ENCODE measurements at places on chromosomes 6 and 20.
A peak's percentile ranks its signal among the peaks of the same experiment; 100 is the strongest.

- DNase-seq, result no peak
These were observed 15.2 kb downstream of the RSPH4A start for GRCh38 chr6:116631379-116631990.

DNA sequence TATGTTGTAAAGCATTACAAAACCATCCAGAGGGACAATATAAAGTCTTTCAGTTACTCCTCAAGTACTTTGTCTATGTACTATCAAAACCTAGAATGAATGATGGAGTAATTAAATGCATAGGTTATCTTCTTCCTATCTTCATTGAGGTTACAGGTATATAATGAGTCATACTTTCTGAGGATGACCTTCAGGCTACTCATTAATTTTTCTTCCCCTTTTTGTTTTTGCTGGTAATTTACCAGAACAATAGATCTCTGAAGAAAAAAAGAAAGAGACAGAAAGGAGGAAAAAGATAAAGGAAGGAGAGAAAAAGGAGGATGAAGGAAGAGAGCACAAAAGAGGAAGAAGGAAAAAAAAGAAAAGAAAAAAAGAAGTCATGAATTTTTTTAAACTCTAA lies 398.4 kb downstream of the TBC1D32 start:
- DNase-seq, result no peak

DNA sequence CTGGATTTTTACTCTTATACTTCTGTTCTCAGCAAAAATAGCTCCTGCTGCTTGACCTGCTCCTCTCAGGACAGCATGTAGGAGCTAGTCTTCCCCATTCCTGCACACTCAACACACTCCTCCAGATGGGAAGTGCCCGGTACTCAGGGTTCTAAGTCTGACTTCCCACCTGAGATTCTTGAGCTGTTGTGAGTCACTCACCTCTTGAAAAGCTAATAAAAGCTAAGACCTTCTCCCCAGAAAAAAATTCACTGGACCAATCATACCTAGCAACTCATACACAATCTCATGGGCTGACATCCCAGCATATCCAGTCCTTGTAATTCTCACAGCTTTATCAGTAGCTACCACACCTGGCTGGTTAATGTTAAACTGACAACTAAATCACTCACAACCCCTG lies 53.5 kb downstream of the TRPC4AP start:
- no peak for DNase-seq

- DNase-seq, result no peak
These were observed 90.1 kb upstream of the EDN1 start for GRCh38 chr6:12200015-12200564.

DNA sequence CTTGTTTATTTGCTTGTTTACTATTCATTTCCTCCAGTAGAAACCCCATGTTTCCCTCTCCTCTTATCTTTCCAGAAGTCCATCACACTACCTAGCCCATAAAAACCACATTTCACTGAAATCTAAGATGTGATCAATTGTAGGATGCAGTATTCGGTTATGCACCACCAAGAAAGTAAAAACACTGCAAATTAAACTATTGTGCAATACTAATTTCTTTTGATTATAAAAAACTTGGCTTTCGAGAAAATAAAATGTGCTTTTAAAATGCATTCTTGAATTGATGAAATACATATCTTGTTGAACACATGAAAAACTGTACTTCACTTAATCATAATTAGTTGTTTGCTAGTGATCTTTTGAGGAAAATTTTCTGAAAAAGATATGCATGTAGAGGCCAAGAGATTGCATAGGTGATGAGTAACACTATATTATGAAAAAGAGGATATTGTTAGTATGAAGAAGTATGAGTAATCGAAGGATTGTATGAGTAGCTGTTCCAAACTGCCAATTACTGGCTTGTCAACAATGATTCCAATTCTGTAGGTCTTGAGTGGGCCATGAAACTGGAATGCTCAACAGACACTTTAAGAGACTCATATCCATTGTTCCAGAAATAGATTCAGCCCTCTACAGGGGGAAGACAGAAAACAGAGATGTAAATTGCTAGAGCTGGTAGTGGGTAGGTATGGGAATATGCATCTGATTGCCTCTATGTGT lies 79.7 kb downstream of the RNF217 start:
- DNase-seq, result no peak

DNA sequence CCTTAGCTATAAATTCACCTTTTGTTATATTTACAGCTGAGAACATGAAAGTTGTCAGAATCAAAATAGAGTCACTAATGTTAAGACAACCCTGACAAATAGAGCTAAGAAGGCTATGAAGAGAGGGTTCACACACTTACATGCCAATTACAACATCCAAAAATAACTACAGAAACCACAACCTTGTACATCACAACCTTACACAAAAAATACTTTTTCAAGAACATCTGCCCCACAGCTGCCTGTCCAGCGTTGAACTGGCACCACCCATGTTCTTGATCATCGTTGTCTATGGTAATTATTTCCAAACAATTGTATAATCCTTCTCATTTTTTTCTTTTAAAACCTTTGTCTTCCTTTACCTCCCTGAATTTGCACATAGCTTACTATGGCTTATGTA lies 231.2 kb upstream of the FKBP1C start:
- DNase-seq, result no peak

- DNase-seq, result no peak
These were observed 230.4 kb downstream of the CLVS2 start for GRCh38 chr6:123226398-123226797.

- peak; percentile 32 for DNase-seq
These were observed 126.0 kb downstream of the SCML4 start for GRCh38 chr6:107698146-107698545.

DNA sequence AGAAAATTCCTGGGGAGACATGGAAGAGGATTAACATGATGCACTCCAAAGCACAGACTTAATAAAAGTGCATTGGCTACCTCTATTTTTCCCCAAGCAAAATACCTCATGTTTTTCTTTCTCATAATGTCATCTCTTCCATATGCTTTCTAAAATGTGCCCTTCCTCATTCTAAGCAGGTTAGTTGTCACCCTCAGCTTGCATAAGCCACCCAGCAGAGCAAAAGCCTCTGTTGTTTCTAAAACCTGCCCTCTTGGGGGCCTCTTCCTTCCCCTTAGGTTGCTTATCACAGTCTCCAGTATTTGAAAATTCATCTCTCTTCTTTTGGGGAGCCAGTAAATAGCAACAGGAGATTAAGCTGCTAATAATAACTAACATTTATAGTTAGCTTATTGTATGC lies 183.6 kb upstream of the FLRT3 start:
- no peak for DNase-seq

DNA sequence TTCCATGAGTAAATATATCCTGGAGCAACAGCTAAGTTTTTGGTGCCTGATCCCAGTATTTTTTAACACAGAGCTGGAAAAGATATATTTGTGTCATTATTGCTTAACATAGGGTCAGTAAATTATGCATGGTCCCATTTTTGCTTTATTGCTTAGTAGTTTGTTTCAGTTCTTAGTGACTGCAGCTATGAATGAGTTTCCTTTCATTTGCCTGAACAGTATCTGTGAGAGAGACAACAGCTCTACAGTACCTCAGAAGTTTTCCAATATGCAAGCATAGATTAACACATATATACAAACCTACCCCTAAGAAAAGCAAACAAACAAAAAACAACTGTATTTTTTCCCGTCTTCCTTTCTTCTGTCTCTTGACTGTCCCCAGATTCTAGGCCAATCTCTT lies 160.3 kb downstream of the MEI4 start:
- no peak for DNase-seq

- DNase-seq, result no peak
These were observed 1027.4 kb upstream of the FLRT3 start for GRCh38 chr20:15364781-15365180.

- peak; percentile 53 for DNase-seq
These were observed 14.0 kb downstream of the RBL1 start for GRCh38 chr20:37081717-37082289.

DNA sequence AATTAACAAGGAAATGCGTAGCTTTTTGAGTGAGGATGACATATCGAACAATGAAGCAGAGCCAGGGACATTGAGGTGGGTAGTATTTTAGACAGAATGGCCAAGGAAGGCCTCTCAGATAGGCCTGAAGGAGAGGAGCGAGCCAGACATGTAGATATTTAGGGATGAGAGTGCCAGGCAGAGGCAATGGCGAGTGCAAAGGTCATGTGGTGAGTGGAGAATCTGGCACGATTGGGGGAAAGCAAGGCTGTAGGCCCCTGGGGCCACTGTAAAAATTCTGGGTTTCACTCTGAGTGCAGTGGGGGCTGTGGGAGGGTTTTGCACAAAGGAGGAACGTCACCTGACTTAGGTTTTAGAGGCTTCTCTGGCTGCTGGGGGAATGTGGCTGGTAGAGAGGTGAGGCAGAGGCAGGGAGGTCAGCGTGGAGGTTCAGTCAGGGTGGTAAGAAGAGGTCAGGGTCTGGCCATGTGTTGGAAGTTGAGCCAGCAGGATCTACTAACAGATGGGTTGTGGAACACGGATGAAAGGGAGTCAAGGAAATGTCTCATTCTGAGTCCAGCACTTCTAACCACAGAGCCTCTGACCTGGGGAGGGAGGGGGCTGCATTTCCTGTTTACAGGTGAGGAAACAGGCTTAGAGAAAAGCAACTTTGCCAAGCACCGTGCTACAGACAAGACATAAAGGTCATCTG lies 11.3 kb downstream of the SIRPA start:
- DNase-seq, result no peak

- DNase-seq, result no peak
These were observed 78.1 kb downstream of the PRDM1 start for GRCh38 chr6:106163966-106164877.

GRCh38 chr20:13373400-13373799 lies 152.3 kb downstream of the ISM1 start:
- no peak for DNase-seq

DNA sequence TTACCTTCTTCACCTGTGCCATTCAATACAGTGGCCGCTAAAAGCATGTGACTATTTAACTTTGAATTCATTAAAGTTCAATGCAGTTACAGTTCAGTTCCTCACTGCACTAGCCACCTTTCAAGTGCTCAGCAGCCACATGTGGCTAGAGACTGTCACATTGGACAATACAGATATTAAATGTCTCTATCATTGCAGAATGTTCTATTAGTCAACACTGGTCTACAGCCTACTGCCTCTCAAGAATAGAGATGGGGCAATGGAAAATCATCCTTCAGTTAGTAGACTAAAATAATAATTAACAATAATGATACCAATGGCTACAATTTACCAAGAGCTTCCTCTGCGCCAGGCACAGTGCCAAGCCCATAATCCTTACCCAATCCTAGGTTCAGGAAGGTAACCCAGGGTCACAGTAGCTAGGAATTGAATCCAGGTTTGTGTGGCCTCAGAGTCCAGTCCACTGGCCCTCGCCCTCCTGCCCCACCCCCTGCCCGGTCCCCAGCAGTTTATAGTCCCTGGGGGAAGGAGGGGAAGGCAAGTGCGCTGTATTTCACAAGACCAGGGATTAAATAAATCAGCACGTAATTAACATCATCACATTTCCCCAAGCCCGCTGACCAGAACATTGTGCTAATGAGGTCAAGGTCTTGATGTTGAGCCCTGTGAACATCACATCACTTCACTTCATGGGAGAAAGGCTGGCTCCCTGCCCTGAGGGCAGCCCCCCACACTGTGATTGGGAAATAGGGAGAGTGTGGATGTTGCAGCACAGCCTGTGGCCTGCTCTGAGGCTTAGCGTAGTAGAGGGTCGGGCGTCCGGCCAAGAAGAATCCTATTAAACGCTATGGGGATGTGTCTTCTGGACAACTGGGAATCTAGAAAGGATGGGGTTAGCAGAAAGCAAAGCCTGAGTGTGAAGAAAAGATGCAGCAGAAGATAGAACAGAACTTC lies 147.2 kb downstream of the VEGFA start:
- DNase-seq, result peak; percentile 44

DNA sequence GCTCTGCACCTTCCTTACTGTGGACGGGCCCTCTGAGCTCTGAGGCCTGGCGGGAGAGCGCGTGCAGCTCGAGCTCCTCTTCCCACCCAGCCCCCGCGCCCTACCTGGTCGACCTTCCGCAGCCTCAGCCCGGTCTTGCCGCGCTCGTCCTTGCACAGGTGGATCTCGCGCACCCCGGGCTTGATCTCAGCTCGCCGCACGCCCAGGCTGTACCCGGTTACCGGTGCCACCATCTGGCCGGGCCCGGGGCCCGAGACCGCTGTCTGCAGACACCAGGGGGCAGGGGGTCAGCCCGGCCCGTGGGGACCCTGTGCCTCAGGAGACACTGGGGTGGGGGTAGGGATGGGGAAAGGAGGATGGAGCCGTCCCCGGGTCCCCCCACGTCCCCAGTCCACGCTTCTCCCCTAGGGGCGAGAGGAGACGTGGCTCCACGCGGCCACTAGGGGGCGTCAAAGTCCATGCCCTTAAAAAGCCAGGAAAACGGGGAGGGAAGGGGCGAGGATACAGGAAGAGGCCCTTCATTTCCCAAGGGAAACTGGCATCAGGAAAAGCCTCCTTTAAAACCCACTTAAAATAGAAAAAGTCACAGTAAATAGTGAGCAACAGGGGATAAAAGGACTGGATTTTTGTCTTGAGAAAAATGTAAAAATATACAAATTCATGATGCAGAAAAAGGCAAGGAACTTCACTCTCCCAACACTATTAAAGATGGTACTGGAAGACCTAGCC lies 15.5 kb downstream of the SDCBP2 start:
- DNase-seq, result peak; percentile 62

All from lower leg skin (tissue), 4 donors.